ENCODE measurements at places on chromosomes 5 and 9.

DNA sequence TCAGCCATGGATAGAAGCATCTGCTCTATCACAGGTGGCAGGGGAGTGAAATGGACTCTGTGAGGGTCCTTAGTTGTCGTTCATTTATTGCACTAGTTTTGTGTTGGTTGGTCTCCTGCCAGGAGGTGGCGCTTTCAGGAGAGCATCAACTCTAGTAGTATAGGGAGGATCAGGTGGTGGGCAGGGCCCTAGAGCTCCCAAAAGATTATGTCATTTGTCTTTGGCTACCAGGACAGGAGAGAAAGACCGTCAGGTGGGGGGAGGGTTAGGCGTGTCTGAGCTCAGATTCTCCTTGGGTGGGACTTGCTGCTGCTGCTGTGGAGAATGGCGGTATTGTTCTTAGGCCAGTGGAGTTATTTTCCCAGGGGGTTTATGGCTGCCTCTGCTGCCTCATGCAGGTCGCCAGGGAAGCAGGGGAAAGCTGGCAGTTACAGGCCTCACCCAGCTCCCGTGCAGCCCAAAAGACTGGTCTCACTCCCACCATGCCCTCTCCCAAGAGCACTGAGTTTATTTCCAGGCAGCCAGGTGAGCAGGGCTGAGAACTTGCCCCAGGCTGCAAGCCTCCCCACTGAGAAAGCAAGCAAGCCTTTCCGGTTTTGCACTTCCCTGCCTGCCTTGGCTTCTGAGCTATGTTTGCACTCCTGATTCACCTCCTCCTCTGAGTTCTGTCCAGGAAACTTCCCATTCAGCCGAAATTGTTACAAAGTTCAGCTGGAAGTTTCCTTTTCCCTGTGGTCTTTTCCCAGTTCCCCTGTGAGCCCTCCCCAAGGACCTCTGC lies 317.3 kb downstream of the TAF11L14 start:
- DNase-seq, result no peak

DNA sequence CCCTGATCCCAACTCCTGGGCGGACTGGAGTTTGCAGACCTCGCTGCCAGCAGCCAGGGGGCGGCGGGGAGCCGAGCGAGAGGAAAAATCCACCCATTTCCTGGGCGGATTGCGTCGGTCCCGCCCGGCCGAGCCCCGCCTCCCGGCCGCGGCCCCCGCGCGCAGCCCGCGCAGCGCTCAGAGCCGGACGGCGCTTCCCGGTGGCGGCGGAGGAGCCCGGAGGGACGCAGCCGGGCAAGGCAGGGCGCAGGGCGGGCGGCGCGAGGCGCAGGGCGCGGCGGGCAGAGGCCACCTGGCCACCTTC lies at the start of gene OLFM1:
TSS of gene OLFM1 (plus strand) at position 180 of the 304 bp plus-strand sequence. CDS start 322 bp downstream, outside the sequence.
- peak; percentile 25 for DNase-seq

- DNase-seq, result no peak
Observed at GRCh38 chr5:23721336-23721735, 213.9 kb downstream of the PRDM9 start.

DNA sequence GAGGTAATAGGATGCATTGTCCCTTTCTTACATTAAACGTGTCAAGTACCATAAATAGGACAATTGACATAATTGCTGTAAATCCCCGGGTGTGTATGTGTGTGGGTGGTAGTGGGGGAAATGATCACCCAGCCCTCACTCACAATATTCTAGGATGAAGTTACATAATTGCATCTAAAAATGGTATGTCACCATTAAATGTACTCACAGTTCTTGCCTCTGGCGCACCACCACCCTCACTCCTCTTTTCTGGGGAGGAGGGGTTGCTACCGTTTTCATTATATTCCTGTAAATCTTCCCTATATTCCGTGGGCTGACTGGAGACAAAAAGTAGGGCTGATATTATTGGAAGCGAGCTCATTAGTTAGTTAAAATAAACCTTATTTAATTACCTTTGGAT lies 563.8 kb downstream of the TLR4 start:
- no peak for DNase-seq

DNA sequence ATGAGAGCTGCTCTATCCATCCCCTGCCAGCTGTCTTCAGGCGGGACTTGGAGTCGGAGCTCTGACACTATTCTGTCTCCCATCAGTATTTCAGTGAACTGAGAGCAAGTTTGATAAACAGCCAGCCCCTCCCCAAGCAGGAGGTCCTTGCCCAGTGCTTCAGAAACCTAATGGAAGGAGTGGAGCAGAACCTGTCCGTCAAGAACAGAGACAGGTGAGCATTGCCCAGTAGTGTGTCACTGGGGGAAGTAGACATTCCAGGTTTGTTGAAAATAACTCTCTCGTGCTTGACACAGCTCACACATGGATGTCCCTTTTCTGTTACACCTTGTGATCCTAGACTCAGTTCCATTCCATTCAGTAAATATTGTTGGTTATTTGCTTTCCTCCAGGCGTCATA lies 13.2 kb upstream of the TLX3 start:
- no peak for DNase-seq

DNA sequence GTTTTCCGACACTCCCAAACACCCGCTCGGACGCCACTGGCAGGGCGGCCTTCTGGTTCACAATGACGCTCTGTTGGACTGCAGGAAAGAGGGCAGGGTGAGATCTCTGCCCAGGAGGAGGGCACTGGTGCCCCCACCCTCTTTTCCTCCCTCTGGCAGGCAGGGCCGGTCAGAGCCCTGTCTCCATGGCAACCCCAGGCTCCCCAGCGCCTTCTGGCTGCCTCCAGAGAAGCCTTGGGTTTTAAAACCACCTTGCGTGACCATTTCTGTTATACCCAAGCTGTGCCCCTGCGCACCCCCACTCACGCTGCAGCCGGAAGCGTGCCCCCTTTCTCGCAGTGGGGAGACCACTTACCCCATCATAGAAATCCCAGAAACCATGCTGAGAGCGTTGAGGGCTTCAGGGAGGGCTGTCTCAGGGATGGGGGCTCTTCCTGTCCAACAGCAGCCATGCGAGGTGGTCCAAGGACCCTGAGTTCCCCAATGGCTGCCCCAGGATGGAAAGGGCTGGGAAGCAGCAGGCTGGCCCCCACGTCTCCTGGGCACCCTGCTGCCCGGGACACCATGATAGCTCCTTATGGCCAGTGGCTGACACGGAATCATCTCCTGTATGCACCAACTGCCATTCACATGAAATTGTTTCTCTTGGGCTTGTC lies 7.3 kb downstream of the C9orf50 start:
- no peak for DNase-seq

- no peak for DNase-seq
Observed at GRCh38 chr5:26625099-26625498, 413.3 kb downstream of the CDH9 start.

GRCh38 chr5:138622051-138622450 lies 46.9 kb upstream of the HSPA9 start:
- DNase-seq, result no peak

GRCh38 chr5:140372971-140373487 lies 13.0 kb downstream of the SLC4A9 start:
- DNase-seq, result peak; percentile 86

DNA sequence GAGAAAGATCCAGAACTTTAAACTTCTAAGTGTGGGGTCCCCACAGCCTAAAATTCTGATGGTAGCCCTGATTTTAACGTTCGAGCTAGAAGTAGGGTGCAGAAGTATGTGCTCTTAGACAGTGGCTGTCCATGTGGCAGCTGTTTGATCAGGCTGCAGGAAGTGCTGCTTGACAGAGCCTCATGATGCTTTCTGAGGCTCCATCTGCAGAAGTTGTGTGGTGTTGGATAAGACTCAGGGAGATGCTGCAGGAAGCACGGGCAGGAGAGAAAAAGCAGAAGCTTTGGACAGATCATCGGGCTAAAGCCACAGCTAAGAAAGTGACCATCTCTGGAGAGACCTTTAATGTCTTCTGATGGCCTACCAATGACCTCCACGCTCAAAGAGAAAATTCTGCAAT lies 8.1 kb downstream of the MTMR12 start:
- no peak for DNase-seq

GRCh38 chr5:359301-359897 lies 37.9 kb downstream of the AHRR start:
- no peak for DNase-seq

DNA sequence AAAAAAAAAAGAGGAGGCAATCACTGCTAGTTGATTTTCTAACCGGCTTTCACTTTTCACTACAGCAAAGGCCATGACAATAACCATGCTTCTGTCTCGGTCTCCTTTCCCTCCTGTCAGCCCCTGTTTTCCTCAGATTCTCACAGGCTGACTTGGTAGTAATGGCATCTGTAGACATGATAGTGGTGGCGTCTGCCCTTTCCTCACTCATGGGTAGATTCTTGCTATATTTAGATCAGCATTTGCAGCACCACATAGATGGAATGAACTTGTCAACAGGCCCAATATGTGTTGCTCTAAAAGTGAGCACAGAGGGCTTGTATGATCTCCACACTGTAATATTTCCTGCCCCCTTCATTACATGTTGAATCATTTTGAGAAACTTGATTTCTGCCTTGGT lies 120.3 kb upstream of the FTMT start:
- DNase-seq, result no peak

DNA sequence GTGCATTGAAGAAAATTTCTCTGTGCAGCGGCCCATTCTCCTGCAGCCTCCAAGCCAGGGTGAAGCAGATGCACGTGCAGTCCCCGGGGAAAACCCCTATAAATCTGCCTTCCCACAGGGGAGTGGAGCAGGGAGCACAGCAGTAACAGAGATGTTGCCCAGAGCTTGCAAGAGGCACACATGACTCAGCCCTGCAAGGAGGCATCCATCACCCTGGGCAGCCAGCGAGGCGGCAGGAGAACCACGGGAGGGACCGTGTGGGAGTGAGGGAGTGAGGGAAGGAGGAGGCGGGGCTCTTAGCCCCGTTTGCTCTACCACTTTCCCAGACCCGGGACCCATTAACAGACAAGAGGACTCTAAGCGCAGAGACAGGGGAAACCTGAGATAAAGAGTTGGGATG lies 96.2 kb upstream of the ARAP3 start:
- peak; percentile 65 for DNase-seq

DNA sequence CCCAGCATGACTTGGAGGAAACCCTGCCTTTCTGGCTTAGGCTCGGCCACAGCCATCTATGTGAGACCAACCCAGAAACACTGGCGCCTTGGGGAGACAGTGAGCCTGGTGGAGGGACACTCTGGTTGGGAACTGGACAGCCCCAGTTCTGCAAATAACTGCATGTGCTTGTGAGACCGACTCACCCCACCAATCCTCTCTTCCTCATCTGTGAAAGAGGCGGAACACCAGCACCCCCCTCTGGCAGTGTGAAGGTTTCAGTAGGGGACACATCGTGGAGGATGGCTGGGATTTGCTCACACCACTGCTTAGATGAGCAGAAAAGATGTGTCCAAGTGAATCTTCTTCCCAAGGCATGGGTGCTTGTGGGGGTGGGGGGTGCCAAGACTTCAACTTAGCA lies 43.4 kb upstream of the N4BP3 start:
- DNase-seq, result peak; percentile 53

DNA sequence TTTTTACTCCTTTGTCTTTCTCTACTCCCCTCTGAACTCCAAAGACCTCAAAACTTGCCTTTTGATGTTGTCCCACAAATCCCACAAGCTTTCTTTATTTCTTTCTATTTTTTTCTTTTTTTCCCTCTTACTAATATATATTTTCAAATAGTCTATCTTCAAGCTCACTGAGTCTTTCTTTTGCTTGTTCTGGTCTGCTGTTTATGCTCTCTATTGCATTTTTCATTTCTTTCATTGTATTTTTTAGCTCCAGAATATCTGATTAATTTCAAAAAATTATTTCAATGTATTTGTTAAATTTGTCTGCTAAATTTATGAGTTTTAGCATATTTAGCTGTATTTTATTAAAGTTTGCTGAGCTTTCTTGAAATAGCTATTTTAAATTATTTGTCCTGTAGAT lies 223.3 kb upstream of the IRX1 start:
- DNase-seq, result no peak

DNA sequence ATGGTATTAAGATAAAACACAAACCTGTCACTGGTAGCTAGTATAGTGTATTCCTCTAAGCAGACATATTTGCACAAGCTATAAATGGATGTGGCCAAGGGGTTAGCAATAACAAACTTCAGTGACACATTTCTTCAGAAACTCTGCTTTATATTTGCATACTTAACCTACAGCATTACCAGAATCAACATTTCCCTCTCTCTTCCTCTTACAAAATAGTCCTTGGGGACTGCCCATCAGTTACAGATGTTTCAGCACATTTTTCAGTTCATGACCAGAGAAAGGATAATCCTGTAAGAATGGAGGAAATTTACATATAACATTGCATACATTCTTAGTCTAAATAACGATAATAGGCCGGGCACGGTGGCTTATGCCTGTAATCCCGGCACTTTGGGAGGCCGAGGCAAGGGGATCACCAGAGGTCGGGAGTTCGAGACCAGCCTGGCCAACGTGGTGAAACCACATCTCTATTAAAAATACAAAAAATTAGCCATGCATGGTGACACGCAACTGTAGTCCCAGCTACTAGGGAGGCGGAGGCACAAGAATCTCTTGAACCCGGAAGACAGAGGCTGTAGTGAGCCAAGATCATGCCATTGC lies 25.3 kb upstream of the SLC1A1 start:
- DNase-seq, result no peak

- no peak for DNase-seq
Observed at GRCh38 chr9:91773156-91773555, 176.9 kb downstream of the ROR2 start.

DNA sequence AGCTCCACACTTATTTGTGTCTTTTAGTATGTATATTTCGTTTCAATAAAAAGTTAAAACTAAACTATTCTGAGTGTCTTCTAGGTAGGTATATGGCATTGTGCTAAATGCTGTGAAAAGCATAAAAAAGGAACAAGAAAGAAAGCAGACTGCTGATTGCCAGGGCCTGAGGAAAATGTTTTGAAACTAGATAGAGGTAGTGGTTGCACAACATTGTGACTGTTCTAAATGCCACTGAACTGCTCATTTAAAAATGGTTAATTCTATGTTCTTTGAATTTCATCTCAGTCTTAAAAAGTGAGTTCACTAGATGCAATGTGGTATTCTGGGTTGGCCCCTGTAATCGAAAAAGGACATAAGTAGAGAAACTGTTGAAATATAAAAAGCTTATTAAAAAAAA lies 2.6 kb upstream of the ALAD start:
- no peak for DNase-seq

DNA sequence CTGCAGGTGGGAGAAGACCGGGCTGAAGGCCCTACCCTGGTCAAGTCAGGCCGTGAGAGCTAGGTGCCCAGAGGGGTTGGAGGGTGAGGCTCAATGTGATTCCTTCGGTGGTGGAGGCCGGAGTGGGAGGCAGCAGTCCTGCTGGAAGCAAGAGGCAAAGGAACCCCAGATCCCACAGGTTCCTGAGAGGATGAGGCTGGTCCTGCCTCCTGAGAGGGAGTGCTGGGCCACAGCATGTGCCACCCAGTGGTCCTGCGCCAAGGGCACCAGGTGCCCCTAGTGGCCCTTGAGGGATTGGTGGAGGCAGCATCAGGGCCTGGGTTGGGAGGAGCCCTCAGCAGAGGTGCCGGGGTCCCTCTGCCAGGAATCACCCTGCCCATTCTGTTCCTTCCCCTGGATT lies 59.1 kb downstream of the BARX1 start:
- no peak for DNase-seq

GRCh38 chr5:79535477-79536192 lies 21.7 kb upstream of the HOMER1 start:
- DNase-seq, result peak; percentile 24

- DNase-seq, result no peak
Observed at GRCh38 chr5:94833851-94834250, 215.4 kb downstream of the SLF1 start.

Measured in ELR (cell line).